ENCODE measurements at places on chromosomes 13 and 19. TPM values are rescaled to one million over a fixed set of nuclear protein-coding genes. Genes with fewer than 3 reads are reported as not detected.
A peak's percentile ranks its signal among the peaks of the same experiment; 100 is the strongest.

Gene ZNF473
- total RNA-seq = 8.3 TPM

Gene CDX2
- total RNA-seq = not detected

Gene ELSPBP1
- not detected for total RNA-seq

Gene LYPD5
- 0.67 TPM for total RNA-seq

Gene LHB
- total RNA-seq = not detected

Gene SLITRK1
- total RNA-seq = not detected

Gene LACC1
- total RNA-seq = 3.5 TPM

DNA sequence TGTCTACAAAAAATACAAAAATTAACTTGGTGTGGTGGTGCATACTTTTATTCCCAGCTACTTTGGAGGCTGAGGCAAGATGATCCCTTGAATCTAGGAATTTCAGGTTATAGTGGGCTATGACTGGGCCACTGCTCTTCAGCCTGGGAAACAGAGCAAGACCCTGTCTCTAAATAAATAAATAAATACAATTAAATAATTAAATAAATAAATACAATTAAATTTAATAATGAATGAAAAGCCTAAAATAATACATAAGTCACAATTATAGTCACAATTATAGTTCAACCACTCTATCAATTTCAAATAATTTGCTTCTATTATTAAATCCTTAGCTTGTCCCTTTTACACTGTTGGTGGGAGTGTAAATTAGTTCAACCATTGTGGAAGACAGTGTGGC, 146.4 kb upstream of the RFC3 start:
- no peaks in the 10 kb centered on the region for H3K27me3 ChIP-seq
- H3K4me1 ChIP-seq = no peaks in the 10 kb centered on the region
- H3K36me3 ChIP-seq = no peaks in the 10 kb centered on the region

DNA sequence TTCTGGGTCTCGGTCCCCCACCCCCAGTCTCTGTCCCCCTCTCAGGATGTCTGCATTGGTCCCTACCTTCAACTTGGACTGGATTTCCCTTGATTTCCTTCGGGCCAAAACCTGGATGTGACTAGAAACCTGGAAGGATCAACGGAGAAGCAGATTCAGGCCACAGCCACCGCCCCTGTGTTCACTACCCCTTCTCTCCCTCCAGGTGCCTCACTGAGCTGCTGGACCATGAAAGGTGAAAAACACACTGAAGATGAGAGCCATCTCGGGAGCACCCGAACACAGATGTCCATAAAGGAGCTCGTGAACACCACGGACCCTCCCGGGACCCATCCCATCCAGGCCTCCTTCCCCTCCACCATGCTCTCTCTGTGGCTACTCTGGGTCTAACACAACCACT, 5.0 kb downstream of the TEAD2 start:
- H3K4me3 ChIP-seq = no peak overlapping the region
- no peak overlapping the region for H3K27ac ChIP-seq
- H3K36me3 ChIP-seq = no peaks in the 10 kb centered on the region
- H3K4me1 ChIP-seq = peaks cover 13% of the 10 kb centered on the region

DNA sequence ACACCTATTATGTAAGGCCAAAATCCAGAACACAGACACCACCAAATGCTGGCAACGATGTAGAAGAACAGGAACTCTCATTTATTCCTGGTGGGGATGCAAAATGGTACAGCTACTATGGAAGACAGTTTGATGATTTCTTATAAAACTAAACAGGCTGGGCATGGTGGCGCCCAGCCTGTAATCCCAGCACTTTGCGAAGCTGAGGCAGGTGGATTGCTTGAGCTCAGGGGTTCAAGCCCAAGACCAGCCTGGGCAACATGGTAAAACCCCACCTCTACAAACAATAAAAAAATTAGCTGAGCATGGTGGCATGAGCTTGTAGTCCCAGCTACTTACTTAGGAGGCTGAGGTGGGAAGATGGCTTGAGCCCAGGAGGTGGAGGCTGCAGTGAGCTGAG, 98.3 kb downstream of the TUBA3C start:
- H3K27ac ChIP-seq = no peak overlapping the region
- H3K27me3 ChIP-seq = no peaks in the 10 kb centered on the region
- DNase-seq = no peak
- H3K36me3 ChIP-seq = no peaks in the 10 kb centered on the region
- no peaks in the 10 kb centered on the region for H3K4me1 ChIP-seq

- H3K27me3 ChIP-seq = no peaks in the 10 kb centered on the region
- H3K27ac ChIP-seq = no peak overlapping the region
- H3K4me3 ChIP-seq = no peak overlapping the region
- no peak for DNase-seq
These were observed 4.5 kb downstream of the GRIK5 start for GRCh38 chr19:42065511-42065910.

DNA sequence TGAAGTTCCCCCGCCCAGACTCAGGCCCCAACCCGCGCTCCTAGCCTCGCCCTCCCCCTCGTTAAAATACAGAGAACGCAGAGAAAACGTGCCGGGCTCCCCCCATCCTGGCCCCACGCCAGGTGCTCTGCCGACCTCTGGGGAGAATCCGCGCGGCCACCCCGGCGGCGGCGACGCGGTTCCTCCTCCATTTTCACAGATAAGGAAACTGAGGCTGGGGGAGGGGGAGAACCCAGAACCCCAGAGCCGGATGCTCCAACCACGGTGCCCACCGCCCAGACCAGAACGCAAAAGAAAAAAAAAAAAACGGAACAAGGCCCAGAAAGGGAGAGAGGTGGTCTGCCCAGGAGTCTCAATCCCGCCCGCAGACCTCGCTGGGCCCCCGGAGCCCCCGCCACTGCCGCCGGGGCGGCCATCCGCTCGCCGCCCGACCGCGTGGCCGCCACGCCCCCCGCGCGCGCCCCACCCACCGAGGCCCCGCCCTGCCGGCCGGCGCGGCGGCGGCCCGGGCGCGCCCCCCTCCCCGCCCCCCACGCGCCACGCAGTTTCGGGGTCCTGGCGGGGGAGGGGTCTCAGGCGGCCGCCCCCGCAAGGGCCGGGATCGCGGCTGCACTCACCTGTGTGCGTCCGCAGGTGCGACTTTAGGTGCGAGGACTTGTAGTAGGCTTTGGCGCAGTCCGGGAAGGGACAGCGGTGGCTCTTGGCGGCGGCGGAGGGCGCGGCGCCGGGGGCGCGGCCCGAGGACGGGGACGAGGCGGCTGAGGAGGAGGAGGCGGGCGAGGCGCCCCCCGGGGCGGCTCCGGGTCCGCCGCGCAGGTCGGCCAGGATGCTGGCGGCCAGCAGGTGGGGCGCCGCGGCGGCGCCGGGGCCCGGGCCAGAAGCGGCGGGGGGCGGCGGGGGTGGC, 703 bp downstream of the KLF16 start:
- peak overlapping the region; percentile 71 for H3K4me3 ChIP-seq
- peak; percentile 69 for DNase-seq
- peaks cover 44% of the 10 kb centered on the region for H3K4me1 ChIP-seq
- no peaks in the 10 kb centered on the region for H3K36me3 ChIP-seq
- no peaks in the 10 kb centered on the region for H3K27me3 ChIP-seq
